Upper lobe of left lung (tissue), 6 donors: ENCODE measurements at places on chromosomes 7 and 10. TPM values are rescaled to one million over a fixed set of nuclear protein-coding genes. Genes with fewer than 3 reads are reported as not detected.

Gene OR6V1
- not detected for total RNA-seq

Gene OAT
- 82.7 TPM for total RNA-seq

Gene SLC26A3
- total RNA-seq, result 0.43 TPM

Gene SLC26A5
- total RNA-seq, result 1.3 TPM

Gene TBC1D12
- total RNA-seq, result 13.5 TPM

Gene GLUD1
- 134 TPM for total RNA-seq

Gene TSPAN33
- total RNA-seq, result 1.2 TPM
